ENCODE measurements at places on chromosomes 7 and 10.

DNA sequence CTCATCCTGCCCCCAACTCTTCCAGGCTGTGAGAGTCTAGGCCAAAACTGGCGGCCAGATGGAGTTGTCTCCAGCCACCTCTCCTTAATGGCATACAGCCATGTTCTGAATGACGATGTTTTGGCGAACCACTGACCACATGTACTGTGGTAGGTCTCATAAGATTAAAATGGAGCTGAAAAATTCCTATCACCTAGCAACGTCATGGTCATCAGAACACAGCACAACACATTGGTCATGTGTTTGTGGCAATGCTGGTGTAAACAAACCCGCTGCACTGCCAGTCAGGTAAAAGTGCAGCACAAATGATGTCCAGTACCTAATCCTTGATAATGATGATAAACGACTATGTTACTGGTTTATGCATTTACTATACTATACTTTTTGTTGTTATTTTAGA is 290.0 kb upstream of the MKI67 start:
- no peak for DNase-seq

DNA sequence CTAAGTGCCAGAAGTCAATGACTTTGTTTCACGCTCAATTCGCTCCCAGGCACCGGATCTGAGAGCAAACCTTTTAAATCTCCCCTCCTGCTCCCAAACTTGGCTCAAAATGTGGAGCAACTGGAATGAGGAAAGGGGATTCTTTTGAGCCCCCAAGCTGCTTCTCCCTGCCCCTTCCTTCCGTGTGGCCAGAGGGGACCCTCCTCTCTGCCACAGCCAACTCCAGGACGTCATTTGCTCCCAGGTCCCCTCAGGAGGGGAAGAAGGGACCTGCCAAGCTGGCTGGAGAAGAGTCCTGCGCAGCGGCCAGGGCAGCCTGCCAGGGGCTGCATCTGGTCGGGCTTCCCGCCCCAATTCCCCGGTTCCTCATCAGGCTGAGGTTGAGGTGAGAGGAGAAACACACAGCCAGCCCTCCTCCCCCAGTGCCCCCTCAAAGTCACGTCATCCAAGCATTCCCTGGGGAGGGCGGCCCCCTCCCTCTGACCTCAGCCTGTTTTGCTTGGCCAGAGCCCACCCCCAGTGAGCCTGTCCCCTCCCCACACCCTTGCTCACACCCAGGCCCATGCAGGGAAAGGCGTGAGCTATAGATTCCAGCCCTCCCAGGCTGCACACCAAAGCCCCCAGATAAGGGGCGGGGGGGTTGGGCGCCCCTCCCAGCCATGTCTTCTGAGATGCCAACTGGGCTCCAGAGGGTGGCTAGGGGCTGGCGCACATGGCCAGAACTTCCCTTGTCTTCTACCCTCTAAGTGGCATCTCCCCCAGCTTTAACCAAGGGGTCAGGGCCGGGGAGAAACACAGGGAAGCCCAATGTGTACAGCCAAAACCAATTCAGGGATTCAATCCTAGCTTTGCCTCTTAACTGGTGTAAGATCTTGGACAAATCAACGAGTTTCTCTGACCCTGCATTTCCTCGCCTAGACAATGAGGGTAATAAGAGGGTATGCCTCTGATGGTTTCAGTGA is 35.0 kb downstream of the SH3PXD2A start:
- no peak for DNase-seq

GRCh38 chr10:112520914-112521313 is 73.9 kb downstream of the VTI1A start:
- no peak for DNase-seq

GRCh38 chr7:12759151-12759550 is 71.7 kb downstream of the ARL4A start:
- no peak for DNase-seq

- DNase-seq: no peak
Measured at GRCh38 chr10:100510533-100511308, 8.9 kb downstream of the SEC31B start.

DNA sequence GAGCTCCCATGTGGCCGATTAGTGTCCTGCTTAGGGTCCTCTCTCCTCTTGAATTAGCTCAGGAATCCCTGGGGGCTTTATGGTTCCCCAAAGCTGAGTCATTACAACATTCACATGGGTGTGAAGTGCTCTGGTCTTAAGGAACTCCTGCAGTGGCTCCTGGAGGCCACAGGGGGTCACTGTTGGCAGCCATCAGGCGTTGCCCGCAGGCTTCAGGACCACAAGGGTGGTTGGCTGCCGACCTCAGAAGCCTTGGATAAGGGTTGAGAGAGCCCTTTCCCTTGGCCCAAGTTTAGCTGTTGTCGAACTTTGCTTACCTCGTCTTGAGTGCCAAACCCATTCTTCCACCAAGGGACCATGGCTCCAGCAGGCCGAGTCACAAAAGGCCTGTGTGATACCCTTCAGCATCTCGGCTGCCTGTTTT is 61.7 kb downstream of the SH2D4B start:
- DNase-seq: peak; percentile 37

DNA sequence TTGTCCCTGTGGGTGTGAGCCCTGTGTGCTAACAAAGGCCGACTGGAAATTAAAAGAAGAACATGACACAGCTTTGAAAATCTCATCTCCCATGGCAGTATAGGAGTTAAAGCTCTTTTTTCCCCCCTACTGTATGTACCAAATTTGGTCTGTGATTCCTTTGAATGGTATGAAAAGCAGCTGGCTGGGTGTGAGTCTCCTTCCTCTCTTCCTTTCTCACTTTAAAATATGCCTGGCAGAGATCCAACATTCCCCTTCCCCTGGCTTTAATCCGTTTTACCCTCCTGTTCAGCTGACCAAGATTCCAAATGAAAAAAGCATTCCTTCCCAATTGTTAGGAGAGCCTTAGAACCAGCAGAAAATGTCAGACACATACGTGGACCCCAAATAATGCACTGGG is 225.0 kb upstream of the CELF2 start:
- DNase-seq: peak; percentile 92

GRCh38 chr7:107327986-107328569 is 141.8 kb upstream of the GPR22 start:
- peak; percentile 87 for DNase-seq
